Karpas-422 (cell line): ENCODE measurements at places on chromosomes 3 and 15.

- DNase-seq, result no peak
Observed at GRCh38 chr3:18937574-18937973, 210.7 kb upstream of the KCNH8 start.

GRCh38 chr15:74573987-74574386 lies 33.0 kb downstream of the ARID3B start:
- DNase-seq, result no peak

- DNase-seq, result no peak
Observed at GRCh38 chr3:142104763-142105162, 44.6 kb downstream of the TFDP2 start.

- no peak for DNase-seq
Observed at GRCh38 chr3:33525232-33525631, 85.0 kb upstream of the UBP1 start.

- no peak for DNase-seq
Observed at GRCh38 chr3:26381411-26381810, 241.2 kb upstream of the LRRC3B start.

DNA sequence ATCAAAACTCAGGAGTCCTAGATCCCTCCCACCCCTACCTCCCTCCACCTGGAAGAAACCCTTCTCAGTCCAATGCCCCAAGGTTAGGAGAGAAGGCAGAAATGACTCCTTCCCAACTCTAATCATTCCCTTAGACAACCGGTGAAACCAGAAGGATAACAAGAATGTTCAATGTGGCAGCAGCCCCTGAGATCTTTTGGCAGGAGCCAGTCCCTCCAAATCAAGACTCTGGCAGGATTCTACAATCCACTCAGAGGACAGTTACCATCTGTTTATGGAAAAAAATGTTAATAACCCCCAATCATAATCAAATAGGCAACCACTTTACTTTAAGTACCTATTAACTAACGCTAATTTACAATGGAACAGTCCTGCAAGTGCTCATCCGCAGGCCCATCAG lies 136.5 kb downstream of the NTRK3 start:
- DNase-seq, result no peak

GRCh38 chr3:35393901-35394799 lies 245.2 kb upstream of the ARPP21 start:
- DNase-seq, result no peak
